Fibroblast of the aortic adventitia (primary cell): ENCODE measurements at places on chromosomes 4 and X.

GRCh38 chr4:110808351-110808878 is 185.5 kb upstream of the PITX2 start:
- DNase-seq, result peak; percentile 48

GRCh38 chr4:158036998-158037397 is 135.8 kb downstream of the GASK1B start:
- DNase-seq, result no peak

GRCh38 chrX:155334486-155335336 is at the start of gene CLIC2:
TSS of gene CLIC2 (minus strand) at chrX:155334614. CDS start at chrX:155334427, 187 bp downstream.
- peak; percentile 93 for DNase-seq

DNA sequence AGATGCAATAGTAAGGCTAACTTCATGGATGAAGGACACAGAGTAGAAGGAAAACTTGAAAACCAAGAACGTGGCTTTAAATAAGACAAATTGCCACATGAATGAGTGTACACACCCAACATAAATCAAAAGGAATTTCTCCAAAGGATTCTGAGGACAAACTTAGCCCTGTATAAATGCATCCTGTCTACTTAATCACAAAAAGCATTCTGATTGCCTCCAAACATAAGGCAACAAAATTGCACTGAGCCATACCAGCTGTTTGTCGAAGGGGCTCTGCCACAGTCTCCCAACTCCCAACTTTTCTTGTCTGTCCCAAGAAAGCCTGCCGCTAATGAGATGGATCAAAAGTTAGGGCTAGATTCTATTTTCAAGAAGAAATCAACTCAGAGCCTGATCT is 194.3 kb downstream of the SOWAHB start:
- peak; percentile 63 for DNase-seq

GRCh38 chrX:150502091-150502490 is 66.3 kb upstream of the MTM1 start:
- no peak for DNase-seq

- no peak for DNase-seq
Observed at GRCh38 chrX:108071578-108071977, 19.8 kb downstream of the PSMD10 start.

GRCh38 chrX:66203114-66203513 is 39.1 kb downstream of the HEPH start:
- DNase-seq, result no peak

- no peak for DNase-seq
Observed at GRCh38 chr4:37223732-37224131, 20.8 kb upstream of the NWD2 start.

GRCh38 chr4:158201876-158202275 is 8.4 kb upstream of the TMEM144 start:
- no peak for DNase-seq

DNA sequence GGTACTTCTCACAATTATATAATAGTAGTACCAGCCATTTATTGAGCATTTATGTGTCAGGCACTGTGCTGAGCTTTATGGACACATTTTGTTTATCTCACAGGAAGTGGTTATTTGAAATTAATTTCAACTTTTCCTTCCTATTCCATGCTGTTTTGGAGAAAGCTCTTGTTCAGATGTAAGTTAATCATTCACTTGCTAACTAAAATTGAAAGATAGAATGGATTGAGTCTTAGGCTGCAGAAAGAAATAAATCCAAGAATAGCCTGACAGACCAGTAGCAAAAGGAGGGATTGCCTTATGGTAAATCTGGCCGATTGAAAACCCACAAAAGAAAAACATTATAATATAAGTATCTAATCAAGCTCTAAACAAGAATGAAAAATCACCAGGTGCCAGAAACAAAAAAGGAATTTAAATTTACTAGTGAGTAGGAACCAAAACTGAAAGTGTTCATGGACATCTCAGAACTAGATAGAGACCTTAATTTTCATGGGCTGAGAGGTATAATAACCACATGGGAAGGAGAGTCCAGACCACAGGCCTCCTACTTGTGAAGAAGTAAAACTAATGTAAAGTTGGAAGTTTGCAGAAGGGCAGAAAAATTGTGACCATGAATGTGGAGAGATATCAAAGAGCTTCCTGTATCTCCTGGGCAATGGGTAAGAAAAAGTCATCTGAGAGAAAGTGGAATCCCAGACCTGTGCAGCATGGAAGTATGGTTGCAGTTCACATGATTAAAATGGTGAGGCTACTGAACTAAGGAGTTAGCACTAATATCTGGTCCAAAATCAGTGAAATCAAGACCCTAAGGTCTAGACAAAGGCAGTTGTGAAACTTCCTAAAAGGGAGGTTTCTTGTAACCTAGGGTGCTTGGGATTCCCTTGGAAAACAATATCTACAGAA is 38.0 kb downstream of the RADX start:
- DNase-seq, result no peak

DNA sequence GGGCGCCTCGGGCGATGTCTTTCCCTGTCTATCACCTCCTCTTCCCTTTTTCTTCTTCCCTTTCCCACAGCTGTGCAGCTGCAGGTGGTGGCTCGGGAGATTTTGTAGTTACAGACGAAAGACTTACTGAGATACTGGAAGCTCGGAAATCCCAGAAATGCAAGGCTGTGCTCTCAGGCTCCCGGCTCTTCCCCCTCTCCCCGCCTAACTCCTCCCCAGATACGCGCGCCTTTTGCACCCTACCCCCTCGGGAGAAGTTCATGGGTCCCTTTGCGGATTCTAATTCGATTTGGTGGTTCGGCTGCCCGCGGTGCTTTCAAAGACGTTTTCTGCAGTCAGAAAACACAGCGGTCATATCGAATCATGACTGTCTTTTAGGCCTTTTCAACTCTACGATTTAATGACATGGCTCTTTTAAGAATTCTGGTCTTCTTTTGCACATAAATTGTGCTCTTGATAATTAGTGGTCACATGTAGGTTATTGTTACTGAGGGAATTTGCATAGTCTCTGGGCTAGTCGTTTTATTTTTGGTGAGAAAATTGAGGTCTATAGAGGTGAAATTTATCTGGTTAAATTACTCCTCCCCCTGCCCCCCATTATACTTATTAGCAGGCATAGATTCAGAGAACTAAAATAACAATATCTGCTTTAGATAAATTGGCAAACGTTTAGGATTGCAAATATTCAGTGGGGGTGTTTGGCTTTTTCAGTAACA is 1.6 kb downstream of the SEPTIN11 start:
- peak; percentile 57 for DNase-seq

- peak; percentile 44 for DNase-seq
Observed at GRCh38 chr4:24995346-24995919, 35.3 kb downstream of the LGI2 start.

- no peak for DNase-seq
Observed at GRCh38 chr4:3330707-3331106, 37.9 kb downstream of the RGS12 start.

DNA sequence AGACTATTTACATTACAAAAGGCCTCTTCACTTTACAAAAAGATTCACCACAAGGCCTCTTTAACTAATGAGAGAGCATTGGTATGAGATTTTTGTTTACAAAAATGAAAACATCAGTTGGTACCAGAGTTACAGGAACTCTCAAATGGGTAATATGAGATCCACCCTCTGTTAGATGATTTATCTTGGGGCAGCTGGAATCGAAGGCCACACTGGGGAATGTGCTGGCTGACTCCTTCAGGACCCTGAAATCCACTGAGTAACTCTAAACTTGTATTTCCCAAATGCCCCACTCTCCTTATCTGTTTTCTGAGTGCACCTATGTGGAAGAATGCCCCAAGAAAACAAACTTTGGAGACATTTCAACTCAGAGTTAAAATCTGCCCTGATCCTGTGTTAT is 232.9 kb upstream of the F9 start:
- DNase-seq, result no peak

GRCh38 chr4:40418430-40419230 is 83.5 kb downstream of the CHRNA9 start:
- no peak for DNase-seq

- no peak for DNase-seq
Observed at GRCh38 chr4:179196511-179196910, 1754.3 kb upstream of the AGA start.

GRCh38 chrX:106619797-106620196 is 8.0 kb downstream of the RADX start:
- DNase-seq, result peak; percentile 43

- no peak for DNase-seq
Observed at GRCh38 chrX:12950851-12951594, 23.9 kb upstream of the TMSB4X start.

DNA sequence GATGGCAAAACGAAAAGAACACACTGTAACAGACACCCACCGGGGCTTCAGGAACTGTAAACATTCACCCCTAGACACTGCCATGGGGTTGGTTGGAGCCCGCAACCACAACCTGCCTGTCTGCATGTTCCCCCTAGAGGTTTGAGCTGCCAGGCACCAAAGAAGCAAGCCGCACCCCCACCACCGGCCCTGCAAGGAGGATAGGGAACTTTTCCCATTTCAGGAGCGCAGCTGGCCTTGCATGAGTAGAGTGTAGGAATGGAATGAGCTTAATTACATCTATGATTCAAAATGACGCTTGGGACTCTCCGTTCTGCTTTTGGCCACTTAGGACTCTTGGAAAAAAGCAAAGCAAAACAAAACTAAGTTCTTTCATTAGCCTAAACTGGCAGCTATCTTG is 243.6 kb upstream of the CTSO start:
- no peak for DNase-seq

DNA sequence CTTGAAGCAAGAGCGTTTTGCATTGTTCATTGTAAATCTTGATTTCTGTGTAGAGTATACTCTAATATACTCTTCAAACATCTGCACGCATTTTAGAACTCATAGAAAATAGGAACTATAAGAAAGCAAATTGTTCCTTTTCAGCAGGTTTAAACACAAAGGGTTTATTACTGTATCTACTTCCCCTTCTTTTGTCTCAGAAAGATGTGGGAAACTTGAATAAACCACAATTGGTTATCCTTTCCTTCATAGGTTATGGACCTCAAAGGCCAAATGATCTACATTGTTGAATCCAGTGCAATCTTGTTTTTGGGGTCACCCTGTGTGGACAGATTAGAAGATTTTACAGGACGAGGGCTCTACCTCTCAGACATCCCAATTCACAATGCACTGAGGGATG is 46.0 kb upstream of the GUCY1B1 start:
- DNase-seq, result no peak

- peak; percentile 22 for DNase-seq
Observed at GRCh38 chr4:175443547-175443946, 368.5 kb downstream of the GPM6A start.

DNA sequence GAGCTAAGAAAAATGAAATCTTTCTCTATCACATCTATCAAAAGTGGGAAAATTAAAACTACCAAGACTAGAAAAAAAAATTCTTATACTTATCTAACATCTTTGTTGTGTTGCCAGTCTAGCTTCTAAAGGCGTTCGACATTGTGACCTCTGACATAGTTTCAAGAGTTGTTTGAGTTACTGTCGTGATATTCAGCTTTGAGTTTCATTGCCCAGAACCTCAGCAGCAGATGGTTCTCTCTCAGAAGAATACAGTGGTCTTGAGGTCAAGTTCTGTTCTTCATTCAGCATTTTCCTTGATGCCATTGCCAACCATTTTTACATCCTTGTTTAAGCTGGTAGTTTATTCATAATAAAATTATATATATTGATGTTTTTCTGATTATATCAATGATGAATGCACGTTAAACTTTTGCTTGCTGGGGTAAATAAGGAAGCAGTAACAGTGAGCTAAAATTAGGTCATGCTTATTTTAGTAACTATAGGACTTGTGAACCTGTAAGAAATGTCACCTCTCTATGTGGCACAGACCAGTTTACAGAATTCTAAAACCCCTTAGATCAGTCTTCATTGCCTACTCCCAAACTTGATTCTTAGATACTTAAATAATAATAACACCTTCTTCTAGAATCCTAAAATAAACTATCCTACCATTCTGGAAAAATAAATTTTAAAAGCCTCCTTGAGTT is 23.1 kb upstream of the SMIM31 start:
- no peak for DNase-seq

GRCh38 chrX:140099221-140099620 is 133.9 kb upstream of the CXorf66 start:
- DNase-seq, result no peak

GRCh38 chr4:8207314-8207713 is 8.2 kb downstream of the SH3TC1 start:
- DNase-seq, result no peak

DNA sequence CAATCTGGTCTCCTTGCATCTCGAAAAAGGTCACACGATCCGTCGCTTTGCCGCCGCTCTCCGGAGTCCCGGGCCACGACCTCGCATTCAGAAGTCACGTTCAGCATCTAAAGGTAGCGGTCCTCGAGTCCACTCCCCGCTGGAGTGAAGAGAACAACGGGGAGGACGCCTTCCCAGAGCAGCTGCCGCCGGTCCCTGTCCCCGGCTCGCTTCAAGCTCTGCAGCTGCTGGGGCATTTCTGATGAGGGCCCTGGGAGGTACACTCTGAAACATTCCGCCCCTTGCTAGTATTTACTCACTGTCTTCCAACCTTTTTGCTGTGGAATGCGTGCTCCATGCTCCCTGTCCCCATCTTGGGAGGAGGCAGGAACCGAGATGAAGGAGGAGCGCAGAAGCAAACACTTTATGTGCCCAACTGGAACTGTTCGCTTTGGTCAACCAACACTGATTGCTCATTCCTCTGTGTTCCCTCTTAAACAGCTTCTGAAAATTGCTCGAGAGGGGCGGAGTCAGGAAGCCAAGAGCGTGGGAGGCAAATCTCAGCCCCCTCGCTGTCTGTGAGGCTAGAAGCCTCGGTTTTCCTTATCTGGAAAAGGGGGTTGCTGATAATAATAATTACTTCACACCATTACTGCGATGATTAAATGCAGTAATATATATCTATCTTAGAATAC is 6.4 kb upstream of the VAMP7 start:
- no peak for DNase-seq

GRCh38 chr4:81565142-81565870 is 93.6 kb upstream of the RASGEF1B start:
- peak; percentile 19 for DNase-seq

DNA sequence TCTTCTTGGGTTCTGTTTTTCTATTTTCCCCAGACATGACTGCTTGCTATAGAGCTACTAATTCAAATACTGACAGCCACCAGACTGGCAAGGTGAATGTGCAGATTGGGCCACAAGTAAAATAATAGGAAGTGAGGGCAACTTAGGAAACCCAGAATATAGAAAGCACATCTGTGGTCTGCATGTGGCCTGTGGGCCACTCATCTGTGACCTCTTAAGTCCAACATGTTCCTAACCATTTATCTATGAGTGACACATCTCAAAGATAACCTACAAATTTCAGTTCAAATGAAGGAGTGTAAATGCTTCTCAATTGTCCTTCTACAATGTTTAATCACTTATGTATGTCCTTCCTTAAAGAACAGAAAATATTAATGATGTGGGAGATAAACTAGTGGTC is 128.9 kb downstream of the REELD1 start:
- DNase-seq, result no peak

DNA sequence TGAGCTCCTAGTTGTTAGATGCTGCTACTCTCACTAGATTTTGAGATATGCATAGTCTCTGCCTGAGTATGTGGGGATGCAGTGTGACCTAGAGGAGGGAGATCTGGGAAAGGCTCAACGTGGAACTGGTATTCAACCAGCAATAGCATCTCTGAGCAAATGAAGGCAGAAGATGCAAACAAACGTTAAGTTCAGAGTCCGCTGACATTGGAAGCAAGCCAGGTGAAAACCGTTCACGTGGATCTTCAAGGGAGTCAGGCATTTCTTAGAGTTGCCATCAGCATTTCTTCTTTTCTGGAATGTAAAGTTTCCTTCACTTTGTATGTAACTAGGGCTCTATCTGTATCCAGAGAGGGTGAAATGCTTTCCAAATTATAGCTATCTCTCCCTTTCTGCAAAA is 59.9 kb downstream of the C4orf51 start:
- DNase-seq, result peak; percentile 23

GRCh38 chr4:24949970-24950369 is 37.1 kb upstream of the CCDC149 start:
- no peak for DNase-seq
